ENCODE measurements at places on chromosomes 7 and 10.

DNA sequence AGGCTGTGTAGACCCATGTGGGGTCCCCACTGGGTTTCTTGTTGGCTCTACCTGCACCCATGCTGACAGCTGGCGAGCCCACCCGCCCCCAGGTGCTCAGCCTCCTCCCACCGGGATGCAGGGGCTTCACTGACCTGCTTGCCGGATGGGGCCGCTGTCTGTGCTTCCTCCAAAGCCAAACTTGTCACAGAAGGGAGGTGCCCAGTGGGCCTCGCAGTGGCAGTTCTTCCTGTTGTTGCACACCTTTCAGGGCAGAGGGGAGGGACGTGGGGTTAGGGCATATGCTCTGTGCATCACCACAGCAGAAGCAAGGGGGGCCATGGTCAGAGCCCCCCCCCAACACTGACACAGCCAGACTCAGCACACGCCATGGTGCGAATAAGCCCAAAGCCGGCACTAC, 146.5 kb downstream of the FANK1 start:
- DNase-seq, result no peak

GRCh38 chr7:155453296-155454182, 4.4 kb upstream of the EN2 start:
- DNase-seq, result no peak

GRCh38 chr7:90833443-90833842, 237.3 kb downstream of the CDK14 start:
- DNase-seq, result no peak

- DNase-seq, result peak; percentile 15
Measured at GRCh38 chr10:110845756-110846620, 25.7 kb upstream of the PDCD4 start.

GRCh38 chr7:3338161-3338560, 37.1 kb downstream of the SDK1 start:
- DNase-seq, result peak; percentile 74

- no peak for DNase-seq
Measured at GRCh38 chr10:1540144-1540543, 197.2 kb downstream of the ADARB2 start.

DNA sequence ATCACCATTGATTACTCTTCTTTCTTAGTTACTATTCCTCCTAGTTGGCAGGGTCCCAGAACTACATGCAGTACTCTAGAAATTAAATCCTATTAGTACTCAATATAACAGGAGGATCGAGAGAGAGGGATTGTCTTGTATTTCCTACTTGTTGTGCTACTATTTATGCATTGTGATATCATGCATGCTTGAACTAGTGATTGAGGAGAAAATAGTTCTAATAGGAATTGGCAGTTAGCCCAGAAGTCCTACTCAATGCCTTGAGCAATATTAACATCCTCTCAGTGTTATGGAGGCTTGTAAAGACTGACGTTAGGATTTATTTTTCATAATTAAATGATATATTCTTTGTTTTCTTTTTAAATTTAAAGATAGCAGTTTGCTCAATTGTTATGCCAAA, 67.4 kb downstream of the FOXP2 start:
- peak; percentile 61 for DNase-seq

All from DMS79 treated with DMSO at 0.1 percent for 48 hours (cell line).